Kidney (tissue), 22 donors: ENCODE measurements at places on chromosomes 2 and 18. TPM values are rescaled to one million over a fixed set of nuclear protein-coding genes. Genes with fewer than 3 reads are reported as not detected.

FIGN gene
- 8.0 TPM for total RNA-seq

MERTK gene
- total RNA-seq, result 32.2 TPM

- no peak for DNase-seq
- no peaks in the 10 kb centered on the region for H3K4me1 ChIP-seq
- H3K27me3 ChIP-seq, result no peaks in the 10 kb centered on the region
- H3K36me3 ChIP-seq, result peaks cover 40% of the 10 kb centered on the region
Observed at GRCh38 chr18:23548719-23549118, 37.6 kb downstream of the NPC1 start.

- H3K4me3 ChIP-seq, result no peak overlapping the region
- no peak overlapping the region for H3K27ac ChIP-seq
- H3K27me3 ChIP-seq, result no peaks in the 10 kb centered on the region
- no peak for DNase-seq
Observed at GRCh38 chr2:110858135-110858725, 125.9 kb downstream of the ACOXL start.

DNA sequence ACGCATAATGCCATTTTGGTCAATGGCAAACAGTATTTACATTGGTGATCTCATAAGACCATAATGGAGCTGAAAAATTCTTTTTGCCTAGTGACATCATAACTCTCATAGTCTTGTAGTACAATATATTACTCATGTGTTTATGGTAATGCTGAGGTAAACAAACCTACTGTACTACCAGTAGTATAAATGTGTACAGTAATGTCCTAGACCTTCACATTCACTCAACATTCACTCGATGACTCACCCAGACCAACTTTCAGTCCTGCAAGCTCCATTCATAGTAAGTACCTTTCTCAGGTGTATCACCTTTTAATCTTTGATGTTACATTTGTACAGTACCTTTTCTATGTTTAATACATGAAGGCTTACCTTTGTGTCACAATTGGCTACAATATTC, 558.2 kb upstream of the PIK3C3 start:
- no peaks in the 10 kb centered on the region for H3K27me3 ChIP-seq
- no peaks in the 10 kb centered on the region for H3K4me1 ChIP-seq
- H3K27ac ChIP-seq, result no peak overlapping the region

DNA sequence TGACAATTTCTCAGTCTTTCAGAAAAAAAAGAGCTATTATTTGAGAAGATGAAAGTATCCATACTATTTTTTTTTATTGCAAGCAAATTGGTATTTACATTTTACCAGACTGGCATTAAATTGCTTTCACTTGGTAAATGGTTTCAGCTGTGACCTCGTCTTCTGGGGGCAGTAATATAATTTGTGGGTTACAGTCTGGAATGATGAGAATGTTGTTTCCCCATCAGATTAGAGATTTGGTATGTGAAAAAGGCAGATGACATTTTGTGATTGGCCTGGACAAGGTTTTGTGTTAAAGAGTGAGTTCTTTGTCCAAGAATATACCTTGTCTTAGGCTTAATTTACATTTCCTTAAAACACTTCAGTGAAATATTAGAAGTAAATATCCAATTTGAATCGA, 390.1 kb upstream of the ST6GAL2 start:
- no peaks in the 10 kb centered on the region for H3K4me1 ChIP-seq
- H3K4me3 ChIP-seq, result no peak overlapping the region
- no peaks in the 10 kb centered on the region for H3K27me3 ChIP-seq
- no peak for DNase-seq
- no peaks in the 10 kb centered on the region for H3K36me3 ChIP-seq
